Memory B cell (primary cell): ENCODE measurements at places on chromosomes 12 and 14.

DNA sequence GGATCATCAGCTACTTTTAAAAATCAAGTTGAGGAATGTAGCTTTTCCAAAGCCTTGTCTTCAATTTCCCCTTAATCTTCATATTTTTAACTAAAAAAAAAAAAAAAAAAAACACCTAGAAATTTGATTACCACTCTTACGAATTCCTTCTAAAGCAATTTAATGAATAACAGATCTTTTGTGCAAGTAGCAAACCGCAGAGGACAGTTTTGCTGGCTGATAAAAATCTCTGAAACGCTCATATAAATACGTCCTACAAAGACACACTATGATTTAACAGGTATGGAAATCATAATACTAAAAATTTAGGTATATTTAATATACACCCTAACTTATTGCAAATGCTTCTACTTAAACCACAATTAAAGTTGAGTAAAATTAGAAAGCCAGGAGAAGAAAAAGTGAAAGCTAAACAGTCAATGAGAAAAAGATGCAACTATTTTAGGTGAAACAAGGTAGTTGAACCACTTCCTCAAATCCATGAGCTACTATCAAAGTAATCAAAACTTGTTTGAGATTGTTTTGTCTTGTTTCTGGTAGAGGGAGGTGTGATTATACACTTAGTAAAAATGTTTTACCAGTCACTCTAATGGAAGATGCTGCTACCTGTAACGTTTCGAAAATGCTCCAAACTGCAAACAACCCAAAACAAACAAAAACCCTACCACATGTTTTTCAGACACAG lies 2.2 kb downstream of the PAWR start:
- DNase-seq = no peak

DNA sequence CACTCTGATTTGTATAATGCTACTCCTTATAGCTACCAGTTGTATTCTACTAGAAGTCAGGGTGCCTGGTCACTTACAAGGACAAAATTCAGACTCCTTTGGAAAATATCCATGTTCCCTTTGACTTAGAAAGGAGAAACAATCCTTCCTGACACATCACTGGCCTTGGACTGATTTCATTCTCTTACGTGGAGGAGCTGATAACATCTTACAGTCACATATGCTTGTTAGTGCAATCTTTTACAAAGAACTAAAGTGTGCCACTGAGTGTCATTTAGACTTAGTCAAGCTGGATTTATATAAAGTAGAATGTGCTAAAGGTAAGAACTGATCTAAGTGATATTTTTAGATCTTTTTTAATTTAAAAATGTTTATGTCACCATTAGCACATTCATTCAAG lies 131.0 kb upstream of the TMTC2 start:
- no peak for DNase-seq

DNA sequence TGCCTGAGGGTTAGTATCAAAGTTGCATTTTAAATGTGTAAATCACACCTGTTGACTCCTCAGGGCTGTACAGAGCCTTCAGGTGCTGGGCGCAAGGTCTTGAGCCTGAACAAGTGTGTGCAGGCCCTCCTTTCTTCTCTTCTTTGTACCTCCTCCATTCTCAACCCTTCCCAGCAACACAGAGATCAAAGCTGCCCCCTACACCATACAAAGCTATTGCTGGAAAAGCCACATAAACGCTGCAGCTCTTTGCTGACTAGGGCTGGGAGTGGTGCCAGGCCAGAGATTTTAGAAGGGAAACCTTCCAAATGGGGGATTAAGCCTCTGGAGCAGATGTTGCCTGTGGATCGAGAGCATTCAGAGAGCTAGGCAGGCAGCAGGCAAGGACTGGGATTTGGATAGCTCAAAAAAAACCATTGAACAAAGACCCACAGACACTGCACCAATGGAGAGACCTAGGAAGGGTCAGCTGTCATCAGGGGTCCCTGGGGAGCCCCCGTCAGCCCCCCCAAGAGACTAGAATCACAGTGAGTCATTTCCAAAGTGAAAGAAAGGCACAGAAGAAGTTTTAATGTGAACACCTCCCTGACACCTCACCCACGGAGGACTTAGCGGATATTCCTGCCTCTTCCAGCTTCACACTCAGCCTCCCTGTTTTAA lies 18.2 kb upstream of the SUSD6 start:
- DNase-seq = no peak

- DNase-seq = peak; percentile 64
Observed at GRCh38 chr12:8698132-8698851, 501 bp downstream of the RIMKLB start.

DNA sequence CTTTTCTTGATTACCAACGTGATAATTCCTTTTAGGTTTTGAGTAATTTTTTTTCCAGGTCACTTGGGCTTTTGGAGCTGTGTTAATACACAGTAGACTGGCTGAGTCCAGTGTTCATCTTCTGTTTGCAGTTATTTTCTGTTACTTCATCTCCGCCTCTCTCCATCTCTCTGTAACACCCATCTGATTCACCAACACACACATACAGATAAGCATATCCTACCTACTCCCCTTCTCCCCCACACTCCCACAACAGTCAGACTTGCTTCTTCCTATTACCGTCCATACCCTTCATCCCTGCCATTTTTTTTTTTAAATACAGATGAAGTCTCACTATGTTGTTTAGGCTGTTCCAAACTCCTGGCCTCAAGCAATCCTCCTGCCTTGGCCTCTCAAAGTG lies 72.7 kb upstream of the MANSC4 start:
- DNase-seq = no peak

- DNase-seq = no peak
Observed at GRCh38 chr14:80100681-80101080, 110.6 kb downstream of the DIO2 start.

DNA sequence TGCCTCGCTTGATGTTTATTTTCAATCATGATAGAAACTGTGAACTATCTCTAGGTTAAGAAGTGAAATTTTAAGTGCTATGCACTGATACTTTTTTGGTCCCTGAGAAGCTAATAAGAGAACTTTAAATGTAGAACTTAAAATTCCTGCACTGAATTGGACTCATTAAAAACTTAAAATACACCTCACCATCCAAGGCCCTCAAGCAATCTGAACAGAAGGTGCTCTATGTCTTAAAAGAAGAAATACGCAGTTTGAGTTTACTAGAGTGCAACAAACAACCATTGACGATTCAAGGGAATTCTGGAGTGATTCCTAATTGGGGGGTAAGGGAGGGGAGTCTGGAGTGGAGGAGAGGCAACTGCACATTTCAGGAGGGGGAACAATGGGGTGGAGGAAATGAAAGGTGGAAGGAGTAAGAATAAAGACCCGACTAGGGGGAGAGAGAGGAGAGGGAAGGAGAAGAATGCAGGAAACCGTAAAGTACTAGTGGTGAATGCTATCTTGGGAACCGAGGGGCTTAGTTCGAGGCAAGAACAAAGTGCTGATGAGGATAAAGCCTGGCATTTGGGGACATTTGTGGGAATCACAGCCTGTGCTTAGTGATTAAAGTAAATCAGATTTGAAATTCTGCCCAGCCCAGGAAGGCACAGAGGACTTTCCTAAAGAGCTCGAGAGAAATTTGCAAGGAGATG lies 389.7 kb downstream of the AACS start:
- DNase-seq = no peak

DNA sequence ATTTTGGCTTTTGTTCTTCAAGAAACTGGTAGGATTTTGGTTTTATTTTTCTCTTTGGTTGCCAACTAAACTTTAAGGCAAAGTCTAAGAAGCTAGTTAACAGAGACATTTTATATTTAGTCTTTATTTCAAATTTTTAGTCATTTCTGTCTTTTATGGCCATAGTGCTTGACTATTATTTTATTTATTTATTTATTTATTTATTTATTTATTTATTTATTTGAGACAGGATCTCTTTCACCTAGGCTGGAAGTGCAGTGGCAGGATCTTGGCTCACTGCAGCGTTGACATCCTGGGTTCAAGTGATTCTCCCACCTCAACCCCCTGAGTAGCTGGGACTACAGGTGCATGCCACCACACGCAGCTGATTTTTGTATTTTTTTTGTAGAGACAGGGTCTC lies 3.1 kb downstream of the MON2 start:
- no peak for DNase-seq

DNA sequence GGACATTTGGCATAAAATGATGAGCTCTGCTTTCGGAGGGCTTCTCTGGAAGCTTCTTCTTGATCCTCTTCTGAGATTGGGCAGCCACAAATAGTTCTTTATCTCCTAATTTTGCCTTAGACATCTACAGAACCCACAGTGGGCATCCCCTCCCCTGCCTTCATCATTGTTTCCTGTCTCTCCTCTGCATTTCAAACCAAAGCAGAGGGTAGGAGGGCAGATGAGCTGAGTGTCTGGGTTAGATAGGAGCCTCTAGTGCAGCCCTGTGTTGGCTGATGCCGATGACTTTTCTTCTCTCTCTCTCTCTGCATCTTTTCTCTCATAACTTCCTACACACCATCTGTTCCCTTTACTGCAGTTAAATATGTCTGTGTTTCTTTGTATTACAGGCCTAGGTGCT lies 8.5 kb upstream of the IL26 start:
- DNase-seq = no peak

DNA sequence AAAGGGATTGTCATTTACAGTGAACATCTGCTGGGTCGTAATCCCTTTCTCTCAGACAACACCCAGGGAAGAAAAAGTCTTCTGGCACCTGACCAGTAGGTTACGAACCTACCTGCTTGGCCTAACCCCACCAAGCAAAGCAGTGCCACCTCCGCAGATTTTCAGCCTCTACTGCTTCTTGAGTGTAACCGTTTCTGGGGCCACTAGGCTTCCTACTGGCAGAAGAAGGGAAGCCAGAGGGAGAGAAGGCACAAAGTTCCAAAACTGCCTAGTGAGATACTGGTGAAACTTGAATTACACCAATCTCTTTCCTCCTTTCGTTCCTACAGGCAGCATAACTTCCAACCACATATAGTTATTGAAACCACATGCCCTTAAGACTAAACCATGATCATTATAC lies 383.6 kb downstream of the BCAT1 start:
- no peak for DNase-seq

DNA sequence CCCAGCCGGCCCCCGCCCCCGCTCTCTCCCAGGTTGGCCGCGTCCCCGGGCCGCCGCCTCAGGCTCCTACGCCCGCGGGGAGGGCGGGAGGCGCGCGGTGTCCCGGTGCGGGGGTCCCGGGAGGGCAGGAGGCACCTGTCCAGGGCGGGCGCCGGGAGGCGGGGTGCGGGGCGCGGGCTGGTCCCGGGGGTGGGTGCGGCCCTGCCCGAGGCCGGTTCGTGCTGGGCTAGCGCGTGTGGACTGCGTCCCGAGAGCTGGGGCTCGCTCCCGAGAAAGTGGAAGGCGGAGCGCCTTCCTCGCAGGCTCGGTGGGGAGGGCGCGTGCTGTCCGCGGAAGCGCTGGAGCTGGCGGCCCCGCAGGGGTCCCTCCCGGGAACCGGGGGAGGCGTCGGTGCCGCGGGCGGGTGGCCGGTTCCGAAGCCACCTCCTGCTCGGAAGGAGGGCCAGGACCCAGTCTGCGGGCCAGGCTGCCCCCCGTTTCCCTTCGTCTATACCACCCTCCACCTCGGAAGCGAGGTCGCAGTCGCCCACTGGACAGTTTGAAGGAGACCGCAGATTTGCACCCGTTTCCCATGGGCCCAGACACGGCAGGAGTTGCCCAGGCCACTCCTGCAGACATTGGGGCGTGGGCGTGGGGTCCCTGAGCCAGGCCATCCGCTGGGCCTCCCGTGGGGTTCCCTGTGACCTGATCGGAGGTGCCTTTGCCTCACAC lies 636 bp downstream of the ZFYVE21 start:
- peak; percentile 31 for DNase-seq

GRCh38 chr12:101591781-101592180 lies 3.0 kb upstream of the MYBPC1 start:
- DNase-seq = no peak

DNA sequence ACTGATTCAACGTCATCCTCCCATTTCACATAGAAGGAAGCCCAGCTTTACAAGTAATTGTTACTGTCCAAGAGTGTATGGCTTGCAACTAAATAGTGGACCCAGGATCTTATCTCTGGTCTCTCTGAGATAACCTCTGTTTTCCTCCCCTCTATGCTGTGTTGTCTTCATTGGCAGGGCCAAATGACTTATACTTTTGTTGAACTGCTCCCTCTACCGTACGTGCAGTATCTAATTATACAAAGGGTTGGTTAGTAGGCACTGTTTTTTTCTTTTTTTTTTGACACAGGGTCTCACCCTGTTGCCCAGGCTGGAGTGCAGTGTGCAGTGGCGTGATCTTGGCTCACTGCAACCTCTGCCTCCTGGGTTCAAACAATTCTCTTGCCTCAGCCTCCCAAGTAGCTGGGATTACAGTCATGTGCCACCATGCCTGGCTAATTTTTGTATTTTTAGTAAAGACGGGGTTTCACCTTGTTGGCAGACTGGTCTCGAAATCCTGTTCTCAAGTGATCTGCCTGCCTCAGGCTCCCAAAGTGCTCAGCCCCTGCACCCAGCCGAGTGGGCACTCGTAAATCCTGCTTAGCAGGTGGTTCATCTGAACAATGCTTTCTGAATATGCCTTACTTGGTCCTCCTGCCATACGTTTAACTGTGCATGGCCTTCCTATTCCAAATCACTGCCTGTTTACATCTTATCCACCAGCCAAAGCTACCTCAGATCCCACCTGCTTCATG lies 162.1 kb downstream of the ADCK1 start:
- DNase-seq = no peak

DNA sequence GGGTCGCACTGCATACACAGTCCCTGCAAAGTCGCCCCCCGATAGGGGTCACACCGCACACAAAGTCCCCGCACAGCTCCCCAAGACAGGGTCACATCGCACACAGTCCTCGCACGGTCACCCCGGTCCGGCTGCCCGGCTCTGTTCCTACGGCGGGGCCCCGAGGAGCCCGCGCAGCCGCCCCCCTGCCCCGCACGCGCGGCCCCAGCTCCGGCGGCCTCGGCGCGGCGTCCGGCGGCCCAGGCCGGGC lies 300 bp downstream of the SSH1 start:
- no peak for DNase-seq

DNA sequence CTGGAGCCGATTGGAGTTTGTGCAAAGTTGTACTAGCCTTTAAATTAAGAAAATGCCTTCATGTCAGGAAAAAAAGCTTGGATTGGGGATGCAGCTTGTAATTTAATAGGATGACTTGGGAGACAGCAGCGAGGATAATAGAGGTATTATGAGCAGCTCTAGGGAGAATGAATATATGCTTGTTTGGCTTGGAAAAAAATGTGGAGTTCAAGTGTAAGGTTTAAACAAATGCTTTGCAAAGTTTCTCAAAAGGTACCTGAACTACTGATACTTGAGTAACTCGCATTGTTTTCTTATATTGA lies 65.3 kb upstream of the RASSF3 start:
- no peak for DNase-seq

DNA sequence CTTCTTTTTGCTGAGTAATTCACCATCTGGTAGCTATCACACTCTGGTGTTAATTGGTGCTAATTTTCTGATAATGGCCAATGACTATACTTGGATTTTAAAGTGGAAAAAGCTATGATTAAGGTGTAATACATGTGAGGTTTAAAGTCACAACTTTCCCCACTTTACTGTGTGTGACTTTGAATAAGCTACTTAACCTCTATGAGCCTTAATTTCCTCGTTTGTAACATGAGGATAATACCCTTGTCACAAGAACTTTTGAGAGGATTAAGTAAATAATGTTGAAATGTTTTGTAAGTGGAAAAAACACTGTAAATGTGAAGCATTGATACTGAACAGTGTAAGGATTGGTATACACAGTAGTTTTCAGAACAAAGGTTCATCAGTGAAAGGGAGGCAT lies 65.3 kb downstream of the MSRB3 start:
- DNase-seq = no peak

- DNase-seq = no peak
Observed at GRCh38 chr14:57871459-57872080, 5.7 kb upstream of the SLC35F4 start.
